ENCODE measurements at places on chromosomes 3 and 15. TPM values are rescaled to one million over a fixed set of nuclear protein-coding genes. Genes with fewer than 3 reads are reported as not detected.

DNA sequence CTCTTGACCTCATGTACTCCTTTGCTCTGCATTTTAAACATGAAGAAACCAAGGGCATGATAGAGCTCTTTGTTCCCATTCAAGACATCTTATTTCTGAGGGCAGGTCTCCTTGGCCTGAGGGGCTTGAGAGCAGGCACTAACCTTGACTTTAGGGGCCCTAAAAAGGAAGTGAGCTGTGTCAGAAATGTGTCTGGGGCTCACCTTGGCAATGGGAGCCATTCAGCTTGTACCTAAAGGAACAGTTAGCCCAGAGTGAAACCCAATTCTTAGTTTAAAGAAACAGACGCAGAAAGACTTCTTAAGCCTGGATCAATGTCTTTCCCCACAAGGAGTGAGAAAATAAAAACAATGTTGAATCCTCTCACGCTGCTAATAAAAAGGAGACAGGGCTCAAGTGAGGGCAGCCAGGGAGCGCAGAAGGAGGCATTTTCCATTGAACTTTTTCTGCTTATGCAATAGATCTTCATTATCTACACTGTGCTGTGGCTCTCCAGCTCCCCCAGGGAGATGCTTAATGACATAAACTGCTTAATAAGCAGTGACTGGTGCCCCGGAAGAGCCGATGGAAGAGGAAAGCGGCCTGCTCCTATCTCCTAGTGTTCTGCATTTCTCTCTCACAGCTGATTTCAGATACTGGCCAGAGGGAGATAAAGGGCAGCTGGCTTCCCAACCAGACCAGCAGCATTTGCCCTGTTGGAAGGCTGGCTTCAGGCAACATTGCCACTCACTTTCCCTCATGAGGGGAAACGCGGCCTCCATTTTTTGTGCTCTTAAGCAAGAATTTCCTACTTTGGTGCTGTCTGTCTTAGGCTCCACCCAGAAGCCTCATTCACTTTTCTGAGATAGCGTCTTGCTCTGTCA lies 152.0 kb downstream of the OPA1 start:
- no peak for DNase-seq

- DNase-seq = no peak
Observed at GRCh38 chr15:47688573-47689086, 28.7 kb upstream of the SEMA6D start.

- no peak for DNase-seq
Observed at GRCh38 chr15:71822890-71823630, 12.7 kb downstream of the NR2E3 start.

- DNase-seq = no peak
Observed at GRCh38 chr3:72123908-72124441, 339.0 kb upstream of the PROK2 start.

DNA sequence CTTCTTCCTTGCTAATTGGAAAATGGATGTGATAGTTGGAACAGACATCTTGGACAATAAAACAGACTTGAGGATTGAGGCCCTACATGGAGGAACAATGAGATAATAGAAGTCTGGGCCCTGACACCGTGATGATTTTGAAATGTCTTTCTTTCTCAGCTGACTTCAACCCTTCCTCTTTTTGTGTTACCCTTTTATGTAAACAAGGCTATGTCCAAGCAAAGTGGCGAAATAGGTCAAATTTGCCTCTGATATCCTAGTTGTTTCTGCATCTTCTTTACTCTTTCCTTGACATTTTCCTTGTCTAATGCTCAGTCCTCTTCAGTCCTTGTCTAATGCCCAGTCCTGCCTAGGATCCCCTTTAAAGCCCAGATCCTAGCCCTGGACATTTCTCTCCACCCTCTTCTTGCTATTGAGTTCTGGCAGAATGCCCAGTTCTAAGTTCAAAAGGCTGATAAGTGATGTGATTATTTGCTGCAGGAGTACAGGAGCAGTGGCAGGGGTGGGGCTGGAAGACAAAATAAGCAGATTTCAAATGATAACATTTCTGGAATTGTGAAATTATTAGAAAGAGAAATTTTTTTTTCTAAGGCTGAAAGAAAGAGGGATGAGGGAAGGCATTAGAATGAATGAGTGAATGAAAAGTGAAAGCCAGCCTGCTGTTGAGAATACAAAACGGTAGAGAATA lies 6.5 kb upstream of the VPS8 start:
- no peak for DNase-seq

- no peak for DNase-seq
Observed at GRCh38 chr3:108177536-108177935, 44.7 kb downstream of the IFT57 start.

- peak; percentile 29 for DNase-seq
Observed at GRCh38 chr3:23203708-23204330, 692 bp downstream of the UBE2E2 start.

- DNase-seq = no peak
Observed at GRCh38 chr15:64037966-64038365, 8.3 kb downstream of the DAPK2 start.

- no peak for DNase-seq
Observed at GRCh38 chr3:57600195-57600594, 3.1 kb upstream of the ARF4 start.

DNA sequence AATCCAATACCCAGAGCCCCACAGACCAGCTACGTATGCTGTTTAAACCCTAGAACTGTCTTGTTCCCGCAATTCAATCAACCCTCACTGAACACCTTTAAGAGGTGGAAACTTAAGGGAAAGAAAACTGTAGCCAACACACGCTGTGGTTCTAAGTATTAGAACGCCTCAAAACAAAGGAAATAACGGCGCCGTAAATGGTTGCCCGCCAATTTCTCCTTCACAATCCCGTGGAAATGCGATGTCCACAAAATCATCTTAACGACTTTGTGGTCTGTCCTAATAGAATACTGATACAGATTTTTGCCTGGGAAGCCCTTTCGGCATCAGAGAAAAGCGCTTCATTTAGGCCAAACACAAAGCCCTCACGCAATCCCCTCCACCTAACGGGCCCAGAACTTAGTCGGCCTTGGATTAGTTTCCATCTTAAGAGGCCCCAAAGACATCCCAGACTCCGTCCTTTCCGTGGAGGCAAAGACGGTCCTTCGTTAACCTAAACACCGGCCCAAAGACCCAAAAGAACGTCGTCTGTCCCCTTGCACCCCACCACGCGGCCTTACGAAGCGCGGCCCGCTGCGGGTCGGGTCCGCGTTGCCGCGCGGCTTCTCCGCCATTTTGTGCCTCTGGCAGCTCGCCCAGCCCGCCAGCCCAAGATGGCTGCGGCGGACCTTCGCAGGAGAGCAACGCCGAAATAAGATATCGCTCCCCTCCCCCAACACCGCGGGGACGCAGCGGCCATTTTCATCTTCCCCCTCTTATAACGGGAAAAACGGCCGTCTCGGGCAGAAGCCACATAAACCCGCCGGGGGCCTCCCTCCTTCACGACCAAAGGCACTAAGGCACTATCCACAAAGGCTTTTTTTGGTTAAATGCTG lies 763 bp downstream of the TRA2B start:
- DNase-seq = peak; percentile 87

- no peak for DNase-seq
Observed at GRCh38 chr15:89307046-89307587, 27.5 kb downstream of the POLG start.

- DNase-seq = no peak
Observed at GRCh38 chr3:12518261-12519028, 26.9 kb downstream of the MKRN2OS start.

DNA sequence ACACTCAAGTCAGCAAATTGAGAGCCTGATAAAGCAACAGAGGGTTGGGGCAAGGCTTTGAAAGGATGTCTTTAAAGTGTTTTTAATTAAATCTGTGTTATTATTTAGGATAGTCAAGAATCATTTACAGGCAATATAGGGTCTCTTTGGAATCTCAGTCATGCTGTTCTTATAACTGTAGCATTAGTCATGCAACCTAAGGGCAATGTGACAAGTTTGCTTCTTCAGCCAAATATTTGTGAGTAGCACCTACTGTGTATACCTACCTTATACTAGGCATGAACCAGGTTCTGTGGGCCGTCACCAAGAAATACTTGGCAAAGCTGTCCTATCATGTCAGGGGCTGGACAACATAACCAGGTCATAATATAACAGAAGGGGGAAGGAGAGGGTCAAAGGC lies 184.6 kb upstream of the TRIM42 start:
- DNase-seq = no peak

DNA sequence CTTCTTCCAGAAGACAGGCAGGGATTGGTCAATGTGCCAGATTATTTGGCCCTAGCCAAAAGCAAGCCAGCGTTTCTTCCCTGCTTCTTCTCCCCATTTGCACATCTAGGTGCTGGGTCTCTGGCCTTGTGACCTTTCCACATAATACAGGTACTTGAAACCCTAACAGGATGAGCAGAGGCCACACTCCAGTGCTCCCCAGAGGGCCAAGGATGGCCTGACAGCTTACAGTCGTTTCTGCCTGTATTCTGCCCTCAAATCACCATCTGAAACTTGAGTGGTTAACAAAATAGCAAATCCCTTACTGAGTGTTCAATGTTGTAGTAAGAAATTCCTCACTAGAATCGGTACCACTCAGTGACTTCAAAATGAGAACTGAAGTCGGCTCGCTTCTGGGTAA lies 29.1 kb downstream of the MKRN2 start:
- DNase-seq = no peak

- DNase-seq = no peak
Observed at GRCh38 chr3:42115215-42115614, 24.1 kb downstream of the TRAK1 start.

DNA sequence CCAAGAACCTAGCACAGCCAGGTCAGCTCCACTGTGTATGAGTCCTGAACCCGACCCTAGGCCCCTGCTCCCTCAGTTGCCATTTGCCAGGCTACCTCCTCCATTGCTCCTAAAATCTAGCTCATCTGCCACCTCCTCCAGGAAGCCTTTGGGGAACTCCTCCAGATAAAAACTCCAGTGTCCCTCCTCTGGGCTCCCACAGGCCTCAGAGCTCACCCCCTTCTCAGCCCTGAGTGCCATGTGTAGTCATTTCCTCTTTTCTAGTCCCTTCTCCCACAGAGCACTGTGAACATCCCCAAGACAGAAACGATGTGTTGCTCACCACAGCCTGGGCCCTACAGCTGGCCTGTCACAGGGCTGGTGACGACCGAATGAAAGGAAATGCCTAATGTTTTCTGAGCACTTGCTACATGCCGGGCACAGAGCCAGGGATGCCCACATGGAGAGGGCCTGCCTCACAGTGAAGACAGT lies 61.0 kb downstream of the IQSEC1 start:
- DNase-seq = no peak

DNA sequence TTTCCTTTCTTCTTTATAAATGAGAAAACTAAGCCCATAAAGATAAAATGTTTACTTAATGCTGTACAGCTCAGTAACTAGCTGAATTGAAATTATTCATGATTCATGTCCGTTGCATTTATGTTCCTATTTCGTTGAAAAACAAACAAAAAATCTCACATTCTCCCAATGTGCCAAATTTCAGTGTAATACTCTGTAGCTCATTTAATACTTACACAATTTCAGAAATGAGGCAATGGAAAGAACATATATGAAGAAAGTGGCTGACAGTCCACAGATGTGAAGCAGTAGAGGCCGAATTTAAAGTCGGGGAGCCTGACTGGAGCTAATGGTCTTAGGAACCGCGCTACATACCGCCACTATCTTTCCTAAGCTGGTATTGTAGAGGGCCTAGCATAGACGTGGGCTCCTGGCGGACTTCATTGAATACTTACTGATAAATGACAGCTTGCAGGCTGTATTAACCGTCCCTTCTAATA lies 651 bp downstream of the PLSCR2 start:
- DNase-seq = no peak

DNA sequence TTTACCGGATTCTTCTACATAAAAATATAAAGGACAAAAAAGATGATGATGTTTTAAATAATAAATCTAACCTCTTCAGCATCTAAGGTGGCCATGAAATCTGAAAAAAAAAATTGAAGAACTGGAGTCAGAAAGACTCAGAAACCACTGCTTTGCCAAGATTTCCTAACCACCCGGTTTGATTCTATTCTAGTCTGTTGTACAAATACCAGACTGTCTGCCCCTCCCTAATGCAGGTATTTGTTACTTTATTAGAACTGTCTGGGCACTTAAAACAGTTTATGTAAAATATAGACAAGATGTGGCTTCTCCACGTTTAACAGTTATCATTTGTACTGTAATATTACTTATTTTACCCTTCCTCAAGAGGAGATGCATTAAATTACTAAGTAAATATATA lies 48.8 kb downstream of the UACA start:
- DNase-seq = no peak

DNA sequence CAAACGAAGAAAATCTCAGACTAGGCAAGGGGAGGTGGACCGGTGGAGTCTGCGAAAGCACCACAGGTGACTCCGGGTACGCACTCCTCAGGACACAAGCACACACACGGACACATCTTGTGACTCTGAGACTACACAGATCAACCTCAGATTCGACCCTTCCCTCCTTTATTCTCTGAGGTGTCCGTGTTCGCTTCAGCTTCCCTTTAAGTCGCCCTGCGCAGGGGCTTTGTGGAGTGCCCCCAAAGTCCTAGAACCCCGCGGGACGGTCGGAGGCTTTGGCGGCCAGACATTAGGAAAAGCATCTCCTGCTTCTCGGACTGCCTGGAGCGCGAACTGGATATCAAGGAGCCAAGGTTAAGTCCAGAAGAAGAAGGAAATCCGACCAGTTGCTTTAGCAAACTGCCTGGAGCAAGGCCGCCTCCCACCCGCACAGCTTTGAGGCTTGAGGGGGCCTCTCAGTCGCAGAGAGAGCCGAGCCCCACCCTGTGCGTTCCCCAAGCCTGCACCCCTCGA lies 730 bp downstream of the DGKG start:
- no peak for DNase-seq

DNA sequence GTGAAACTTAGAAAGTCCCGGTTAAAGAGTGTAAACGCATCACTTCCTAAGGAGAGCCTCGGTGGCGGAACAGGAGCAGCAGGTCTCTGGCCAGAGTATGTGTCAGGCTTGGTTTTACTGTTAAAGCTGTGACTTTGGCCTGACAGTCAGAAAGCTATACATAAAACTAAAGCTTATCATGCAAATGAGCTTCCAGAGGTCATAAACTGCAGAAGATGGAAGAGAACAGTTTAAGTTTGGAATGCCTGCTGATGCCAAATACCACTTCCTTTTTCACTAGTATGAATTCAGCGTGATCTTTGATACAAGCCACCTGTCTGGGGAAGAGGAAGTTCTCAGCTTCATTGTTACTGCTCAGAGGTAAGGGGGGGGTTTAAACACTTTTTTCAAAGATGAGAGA lies 125.1 kb upstream of the CTDSPL start:
- DNase-seq = no peak

Gene KCNAB1
- not detected for total RNA-seq

Gene CEP19
- total RNA-seq = 6.5 TPM

Gene SCG5
- 0.57 TPM for total RNA-seq

Gene KBTBD13
- not detected for total RNA-seq

Gene SAMD7
- total RNA-seq = not detected

Gene PP2D1
- not detected for total RNA-seq
